Hematopoietic multipotent progenitor cell treated with erythropoietin and hydrocortisone succinate and interleukin-3 and kit ligand, for 15 days (in vitro differentiated cells): ENCODE measurements at places on chromosomes 4 and X.

GRCh38 chrX:29468911-29469494 lies 746.4 kb upstream of the MAGEB2 start:
- no peak for DNase-seq

GRCh38 chrX:69222103-69223090 lies 57.1 kb upstream of the PJA1 start:
- peak; percentile 53 for DNase-seq

GRCh38 chrX:15786915-15787314 lies 3.4 kb upstream of the ZRSR2 start:
- DNase-seq = no peak

- DNase-seq = no peak
These were observed 135.9 kb upstream of the EOLA2 start for GRCh38 chrX:150074175-150074574.

DNA sequence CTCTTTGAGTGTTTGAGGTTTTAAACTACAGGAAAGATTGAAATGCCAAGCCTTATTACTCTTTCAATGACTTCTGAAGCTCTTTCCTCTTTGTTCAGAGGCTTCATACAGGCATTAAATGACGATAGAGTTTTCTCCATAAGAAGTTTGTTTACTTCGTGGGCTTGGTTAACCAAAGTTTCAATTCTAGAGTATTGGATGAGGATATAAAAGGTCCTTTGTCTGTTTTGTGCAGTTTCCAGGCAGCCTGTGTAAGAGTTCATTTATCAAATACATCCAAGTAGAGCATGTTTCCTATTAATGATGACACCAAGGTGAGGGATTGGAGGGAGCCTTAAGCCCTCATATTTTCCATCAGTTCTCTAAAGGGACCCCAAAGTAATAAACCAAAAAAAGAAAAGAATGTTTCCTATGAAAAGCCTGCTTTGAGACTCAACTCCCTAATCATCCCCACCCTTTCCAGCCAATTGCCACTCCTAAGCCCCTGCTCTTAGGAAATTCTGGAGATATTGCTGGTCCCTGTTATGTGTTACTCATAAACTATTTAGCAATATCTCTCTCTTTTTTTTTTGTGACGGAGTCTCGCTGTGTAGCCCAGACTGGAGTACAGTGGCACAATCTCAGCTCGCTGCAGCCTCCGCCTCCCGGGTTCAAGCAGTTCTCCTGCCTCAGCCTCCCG lies 106.2 kb upstream of the IL13RA1 start:
- DNase-seq = no peak

GRCh38 chrX:135425026-135425965 lies 3.6 kb downstream of the SMIM10L2A start:
- DNase-seq = no peak

DNA sequence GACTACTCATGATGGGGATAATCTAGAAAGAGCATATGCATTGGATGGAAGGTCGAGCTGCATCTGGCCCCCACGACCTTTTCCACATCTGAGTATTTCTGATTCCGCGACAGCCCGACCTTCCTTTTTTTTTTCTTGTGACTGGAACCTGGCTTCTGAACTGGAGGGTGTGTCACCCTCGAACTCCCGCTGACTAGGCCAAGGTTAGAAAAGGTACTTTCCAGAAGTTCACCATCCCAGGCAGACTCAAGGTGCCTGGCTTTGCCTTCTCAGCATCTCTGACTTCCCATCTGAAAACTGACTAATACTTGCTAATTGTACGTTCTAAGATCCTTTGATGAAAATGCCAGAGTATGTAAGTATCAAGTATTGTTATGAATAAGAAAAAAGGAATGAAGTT lies 49.3 kb upstream of the CD40LG start:
- no peak for DNase-seq

GRCh38 chrX:132181364-132181763 lies 37.9 kb downstream of the RAP2C start:
- no peak for DNase-seq

DNA sequence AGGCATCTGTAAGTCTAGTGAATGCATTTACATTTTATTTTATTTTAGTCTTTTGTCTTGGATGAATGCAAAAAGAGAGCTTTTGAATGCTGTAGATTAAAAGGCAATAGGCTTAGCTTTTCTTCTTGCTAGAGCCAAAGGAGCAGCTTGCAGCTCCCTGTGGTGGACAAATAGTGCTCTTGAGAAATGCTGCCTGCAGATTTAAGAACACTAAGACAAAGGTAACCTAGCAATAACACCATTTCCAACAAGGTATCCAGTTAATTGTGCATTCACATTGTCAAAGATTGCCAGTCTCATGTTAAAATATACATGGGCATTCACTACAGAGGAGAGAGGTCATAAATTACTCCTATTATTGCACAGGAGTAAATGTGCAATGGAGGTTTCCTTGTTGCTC lies 859.2 kb upstream of the PRKX start:
- no peak for DNase-seq
